Erythroblast (primary cell): ENCODE measurements at places on chromosomes 2 and 18.

DNA sequence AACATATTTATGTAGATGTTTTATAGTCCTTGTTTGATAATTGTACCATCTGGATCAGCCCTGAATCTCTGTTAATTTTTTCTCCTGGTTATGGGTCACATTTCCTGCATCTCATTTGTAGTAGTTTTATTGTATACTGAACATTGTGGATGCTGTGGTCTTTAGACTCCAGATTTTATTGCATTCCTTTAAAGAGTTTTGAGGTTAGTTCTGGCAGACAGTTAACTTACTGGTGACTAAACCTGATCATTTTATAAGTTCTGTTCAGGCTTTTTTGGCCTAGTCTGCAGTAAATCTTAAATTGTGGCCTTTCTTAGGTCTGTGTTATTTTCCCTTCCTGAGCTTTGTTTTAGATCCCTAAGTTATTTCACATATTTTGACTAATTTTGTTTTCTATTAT is 84.3 kb downstream of the FANCL start:
- no peak for DNase-seq

DNA sequence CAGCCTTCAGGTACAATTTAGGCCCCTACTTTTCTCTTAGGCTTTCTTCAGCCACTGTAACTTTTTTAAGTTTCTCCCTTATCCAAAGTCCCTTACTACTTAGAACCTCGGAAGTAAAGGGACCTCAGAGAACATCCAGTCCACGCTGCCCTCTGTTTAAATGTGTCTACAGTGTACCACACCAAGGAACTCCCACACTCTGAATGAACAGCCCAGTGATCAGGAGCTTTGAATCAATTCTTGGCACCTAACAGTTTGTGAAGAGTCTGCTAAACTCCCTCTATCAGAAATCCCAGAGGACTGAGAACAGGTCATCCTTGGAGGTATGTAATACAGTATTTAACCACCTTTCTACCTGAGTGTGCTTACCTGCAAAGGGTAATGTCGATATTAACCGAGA is 11.6 kb upstream of the MALT1 start:
- no peak for DNase-seq

DNA sequence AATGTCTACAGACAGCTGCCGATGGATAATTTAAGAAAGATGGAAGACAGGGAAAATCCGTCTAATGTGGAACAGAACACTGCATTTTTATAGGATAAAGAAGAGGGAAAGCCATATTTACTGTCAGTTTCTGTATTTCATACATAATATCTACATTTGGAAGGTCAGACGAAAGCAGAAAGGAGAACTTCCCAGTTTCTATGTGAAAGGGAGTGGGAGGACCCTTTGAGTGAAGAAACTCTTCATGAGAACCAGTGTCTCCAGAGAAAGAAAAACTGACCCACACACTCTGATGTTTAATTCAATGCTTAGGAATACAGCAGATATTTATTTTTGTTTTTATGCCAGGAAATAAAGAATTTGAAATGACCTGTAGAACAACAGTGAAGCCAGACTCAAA is 127.2 kb downstream of the CALCRL start:
- no peak for DNase-seq

- DNase-seq: no peak
Measured at GRCh38 chr2:32931945-32932709, 14.6 kb upstream of the LTBP1 start.

DNA sequence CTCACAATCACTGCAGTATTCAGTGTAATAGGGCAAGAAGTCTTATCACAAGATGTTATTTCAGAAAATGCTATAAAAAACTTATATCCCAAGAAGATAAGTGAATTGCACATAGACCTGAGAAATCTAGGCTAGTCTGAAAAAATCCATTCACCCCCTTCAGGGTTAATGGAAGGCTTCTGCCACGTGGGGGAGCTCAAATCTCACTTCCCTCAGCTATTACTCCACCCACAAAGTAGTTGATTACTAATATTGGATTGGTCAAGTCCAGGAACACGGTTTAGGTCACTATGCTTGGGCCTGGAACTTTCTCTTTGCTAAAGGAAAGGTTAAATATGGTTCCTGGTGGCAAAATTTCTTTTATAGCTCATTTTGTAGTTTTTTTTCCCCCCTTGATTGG is 51.2 kb upstream of the ADAM23 start:
- DNase-seq: peak; percentile 26

GRCh38 chr2:108911401-108911800 is 77.6 kb downstream of the EDAR start:
- DNase-seq: no peak

- no peak for DNase-seq
Measured at GRCh38 chr18:59606193-59607077, 90.8 kb downstream of the CCBE1 start.

DNA sequence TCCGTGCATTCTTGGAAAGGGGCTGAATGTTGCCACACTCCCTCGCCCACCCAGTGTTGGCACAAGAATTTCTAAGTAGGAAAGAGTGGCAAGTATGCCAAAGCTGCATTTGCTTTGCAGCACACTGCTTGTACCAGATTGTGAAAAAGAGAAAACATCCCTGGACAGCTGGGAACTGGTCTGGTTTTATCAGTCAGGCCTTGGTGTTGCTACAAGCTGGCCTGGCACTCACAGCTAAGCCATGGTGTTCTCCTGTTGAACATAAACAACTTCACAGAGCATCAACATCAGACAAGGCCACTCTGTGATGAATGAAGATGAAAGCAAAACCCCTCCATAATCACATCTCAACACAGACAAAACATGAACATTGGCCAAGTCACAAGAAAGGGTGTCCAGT is 4.2 kb upstream of the TRABD2A start:
- no peak for DNase-seq

- DNase-seq: no peak
Measured at GRCh38 chr2:60984720-60985119, 32.8 kb upstream of the PEX13 start.

- no peak for DNase-seq
Measured at GRCh38 chr2:97731274-97732020, 18.1 kb downstream of the ZAP70 start.

GRCh38 chr18:23266717-23267446 is 131.6 kb downstream of the CABLES1 start:
- DNase-seq: no peak

DNA sequence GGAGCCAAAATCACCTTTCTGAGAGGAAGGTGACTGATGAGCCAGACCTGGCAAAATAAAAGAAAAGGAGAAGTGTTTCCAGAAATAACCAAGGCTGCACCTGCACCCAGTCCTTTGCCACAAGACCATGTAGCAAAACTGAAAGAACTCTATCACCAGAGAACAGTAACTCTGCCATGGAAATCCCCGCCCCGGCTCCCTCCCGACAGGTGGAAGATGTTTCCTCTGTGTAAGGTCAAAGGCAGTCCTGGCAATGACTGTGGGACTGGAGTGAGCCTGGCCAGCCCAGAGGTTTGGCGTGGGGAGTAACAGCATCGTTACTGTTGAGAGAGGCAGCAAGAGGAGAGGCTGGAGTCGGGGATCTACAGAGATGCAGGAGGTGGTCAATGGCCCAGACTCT is 42.3 kb downstream of the SPRED2 start:
- DNase-seq: no peak

GRCh38 chr18:8242151-8242696 is 367.0 kb upstream of the RAB12 start:
- no peak for DNase-seq

DNA sequence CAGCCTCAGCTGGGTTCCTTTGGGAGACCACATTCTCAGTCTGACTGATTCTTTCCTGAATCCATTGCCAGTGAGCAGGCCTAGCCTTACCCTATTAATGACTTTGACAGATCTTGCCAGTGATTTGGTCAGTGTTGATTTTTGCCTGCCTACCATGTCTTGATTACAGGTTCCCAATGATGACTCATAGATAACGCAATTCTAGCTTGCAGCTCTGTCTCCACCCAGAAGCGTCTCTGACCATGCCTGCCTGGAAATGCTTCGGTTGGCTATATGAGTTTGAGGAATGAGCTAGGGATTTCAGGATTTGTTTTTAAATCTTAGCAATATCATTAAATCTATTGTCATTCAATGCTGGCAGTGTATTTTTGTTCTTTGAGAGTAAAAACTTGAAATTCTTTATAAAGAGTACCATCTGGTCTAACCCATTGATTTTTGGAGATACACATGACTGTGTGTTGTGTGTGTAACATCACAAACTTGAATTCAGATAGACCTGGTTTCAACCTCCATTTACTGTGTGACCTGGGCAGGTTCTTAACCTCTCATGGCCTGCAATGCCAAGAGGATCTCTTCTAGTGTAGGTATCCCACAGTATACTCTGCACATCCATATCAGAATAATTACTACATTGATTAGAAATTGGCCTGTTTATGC is 57.0 kb downstream of the CCDC150 start:
- DNase-seq: peak; percentile 11

- no peak for DNase-seq
Measured at GRCh38 chr2:120391911-120392665, 46.2 kb downstream of the INHBB start.

DNA sequence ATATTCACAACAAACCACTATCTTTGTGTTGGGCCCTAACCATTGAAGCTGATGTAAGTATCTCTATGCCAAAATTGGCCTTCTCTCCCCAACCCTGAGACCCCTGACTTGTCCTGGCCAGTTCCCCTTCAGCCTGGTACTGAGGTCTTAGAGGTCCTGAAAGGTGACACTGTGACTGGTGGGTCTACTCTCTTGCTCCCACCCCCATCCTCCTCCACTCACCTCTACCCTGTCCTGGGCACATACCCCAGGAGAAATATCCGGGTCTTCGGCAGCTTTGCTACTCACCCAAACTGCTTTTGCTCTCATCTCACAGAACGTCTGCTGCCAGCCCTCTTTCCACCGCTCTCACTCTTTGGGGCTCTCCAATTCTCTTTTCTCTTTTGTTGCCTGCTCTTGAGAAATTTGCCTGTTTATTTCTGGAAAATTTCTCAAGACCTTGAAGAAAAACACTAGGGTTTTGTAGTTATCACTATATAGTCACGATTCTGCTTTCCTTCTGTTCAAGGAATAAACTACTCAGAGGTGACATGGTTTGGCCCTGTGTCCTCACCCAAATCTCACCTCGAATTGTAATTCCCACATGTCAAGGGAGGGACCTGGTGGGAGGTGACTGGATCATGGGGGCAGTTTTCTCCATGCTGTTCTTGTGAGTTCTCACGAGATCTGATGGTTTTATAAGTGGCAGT is 133.8 kb upstream of the PKDCC start:
- DNase-seq: no peak

DNA sequence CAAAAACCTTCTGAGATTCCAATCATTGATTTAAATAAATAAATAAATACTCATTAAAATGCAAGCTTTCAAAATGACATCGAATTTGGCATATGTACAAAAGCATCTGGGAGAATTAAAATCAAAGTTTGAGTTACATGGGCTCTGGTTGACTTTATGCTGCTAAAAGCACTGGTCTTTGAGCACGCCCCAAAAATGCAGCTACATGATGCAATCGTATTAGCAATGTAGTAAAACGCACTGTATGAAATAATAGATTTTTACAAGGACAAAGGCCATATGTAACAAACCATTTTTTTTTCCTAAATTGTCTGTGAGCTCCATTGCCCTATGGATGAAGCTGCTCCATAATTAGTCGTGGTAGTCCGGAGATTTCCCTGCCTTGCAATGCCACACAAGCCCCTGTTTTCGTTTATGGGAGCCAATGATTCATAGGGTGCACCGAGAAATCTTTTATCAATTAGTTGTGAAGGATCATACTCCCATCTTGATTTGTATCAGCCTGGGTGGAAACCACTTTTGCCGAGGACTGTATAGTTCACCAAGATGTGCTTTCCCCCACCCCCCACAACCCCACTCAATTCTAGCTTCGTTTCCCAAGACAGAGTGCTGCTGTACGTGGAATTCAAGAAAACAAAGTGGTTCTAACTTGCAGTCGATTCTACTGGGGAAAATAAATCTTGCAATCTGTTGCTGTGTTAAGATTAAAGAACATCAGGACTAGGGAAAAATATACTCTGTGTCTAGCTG is 268.4 kb downstream of the IRS1 start:
- no peak for DNase-seq

GRCh38 chr18:10050956-10051355 is 137.1 kb downstream of the VAPA start:
- DNase-seq: no peak

GRCh38 chr2:112817082-112817689 is 19.4 kb downstream of the IL1B start:
- no peak for DNase-seq

- DNase-seq: no peak
Measured at GRCh38 chr18:58302811-58303210, 258.8 kb downstream of the NEDD4L start.

DNA sequence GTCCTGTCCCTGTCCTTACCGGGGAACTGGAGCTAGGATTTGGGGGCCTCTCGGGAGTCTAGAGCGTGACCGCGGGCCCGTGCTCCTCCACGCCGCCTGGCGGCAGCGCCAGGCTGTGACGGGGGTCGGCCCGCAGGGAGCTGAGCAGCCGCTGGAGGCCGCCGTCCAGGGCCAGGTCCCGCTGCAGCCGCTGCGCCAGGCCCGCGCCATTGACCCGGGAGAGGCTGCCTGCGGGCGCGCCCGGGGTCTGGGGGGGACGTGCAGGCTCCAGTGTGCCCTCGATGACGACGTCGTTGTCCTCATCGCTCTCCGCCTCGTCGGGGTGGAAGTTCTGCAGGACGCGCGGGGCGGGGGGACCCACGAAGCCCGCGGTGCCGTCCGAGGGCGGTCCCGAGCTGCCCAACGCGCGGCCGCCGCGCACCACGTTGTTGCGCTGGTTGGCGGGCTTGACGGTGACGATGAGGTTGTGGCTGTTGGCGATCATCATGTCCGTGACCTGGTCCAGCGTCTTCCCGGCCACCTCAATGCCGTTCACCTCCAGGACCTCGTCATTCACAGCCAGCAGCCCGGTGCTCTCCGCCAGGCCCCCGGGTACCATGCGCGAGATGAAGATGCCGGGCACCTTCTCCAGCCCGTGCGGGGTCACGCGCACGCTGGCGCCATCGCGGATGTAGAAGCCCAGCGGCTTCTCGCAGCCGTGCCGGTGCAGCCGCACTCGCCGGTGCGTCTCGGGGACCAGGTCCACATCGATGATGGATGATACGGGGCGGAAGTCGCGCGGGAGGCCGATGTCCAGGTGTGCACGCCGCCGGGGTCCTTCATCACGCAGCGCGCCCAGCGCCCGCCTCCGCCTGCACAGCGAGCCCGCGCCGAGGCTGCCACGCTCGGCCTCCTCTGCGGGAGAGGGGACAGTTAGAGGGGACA is 50.9 kb downstream of the ADNP2 start:
- DNase-seq: peak; percentile 46
